ENCODE measurements at places on chromosomes 7 and 10.

DNA sequence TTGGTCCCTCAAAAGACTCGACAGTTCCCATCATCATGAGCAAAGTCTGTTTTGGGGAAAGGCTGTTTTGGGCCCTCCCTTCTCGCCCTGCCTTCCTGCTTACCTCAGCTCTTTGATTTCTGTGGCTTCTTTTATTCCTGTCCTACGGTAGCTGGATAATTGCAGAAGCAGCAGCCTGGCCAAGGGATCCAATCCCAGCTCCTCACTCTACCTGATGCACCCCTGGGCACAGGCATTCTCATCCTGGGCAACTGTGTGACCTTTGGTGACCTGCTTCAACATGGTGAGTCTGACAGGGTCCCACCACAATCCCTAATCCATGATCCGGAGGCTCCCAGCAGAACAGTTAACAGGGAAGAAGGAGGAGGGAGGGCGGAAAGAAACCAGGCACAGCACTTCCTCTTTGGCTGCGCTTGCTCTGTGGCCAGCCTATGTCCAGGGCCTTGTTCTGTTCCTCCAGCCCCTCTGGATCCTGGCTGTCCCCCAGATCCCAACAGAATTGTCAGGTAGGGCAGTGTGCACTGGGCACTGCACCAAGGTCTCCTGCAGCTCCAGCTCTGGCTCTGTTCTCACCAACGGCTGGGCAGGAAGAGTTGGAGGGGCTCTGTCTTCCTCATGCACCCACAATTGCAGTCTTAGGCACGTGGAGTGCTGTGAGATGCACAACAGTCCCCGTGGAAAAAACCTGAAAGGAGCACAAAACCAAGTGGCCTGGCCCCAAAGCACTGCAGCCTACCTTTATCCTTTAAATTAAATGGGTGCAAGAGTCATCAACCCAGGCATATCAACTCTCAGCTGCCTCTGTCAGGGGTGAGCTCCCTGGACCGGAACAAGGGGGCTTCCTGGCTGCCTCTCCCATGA lies 144.4 kb downstream of the PTPN20 start:
- DNase-seq = no peak

- peak; percentile 52 for DNase-seq
Observed at GRCh38 chr7:138886501-138886917, 88.5 kb upstream of the ATP6V0A4 start.

GRCh38 chr7:125278318-125278717 lies 348.7 kb upstream of the POT1 start:
- DNase-seq = no peak

GRCh38 chr7:43693687-43694398 lies 35.5 kb downstream of the COA1 start:
- DNase-seq = peak; percentile 59

DNA sequence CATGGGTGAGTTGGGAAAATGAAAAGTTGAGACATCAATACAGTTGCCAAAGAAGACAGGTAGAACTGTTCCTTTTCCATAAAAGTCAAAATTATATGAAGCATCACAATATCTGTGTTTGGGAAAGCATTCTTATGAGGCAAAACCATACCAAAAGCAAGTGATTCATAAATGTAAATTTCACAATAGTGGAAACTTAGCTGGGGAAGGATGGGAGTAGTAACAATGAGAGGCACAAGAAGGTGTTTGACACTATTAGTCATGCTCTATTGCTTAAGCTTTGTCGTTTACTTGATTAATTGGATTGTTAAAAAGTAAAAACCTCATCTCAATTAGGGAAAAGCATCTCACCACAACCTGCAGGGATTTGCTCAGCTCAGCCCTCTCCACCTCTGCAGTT lies 240.2 kb downstream of the C7orf25 start:
- no peak for DNase-seq

GRCh38 chr10:75070961-75071428 lies 40.5 kb upstream of the SAMD8 start:
- DNase-seq = no peak

DNA sequence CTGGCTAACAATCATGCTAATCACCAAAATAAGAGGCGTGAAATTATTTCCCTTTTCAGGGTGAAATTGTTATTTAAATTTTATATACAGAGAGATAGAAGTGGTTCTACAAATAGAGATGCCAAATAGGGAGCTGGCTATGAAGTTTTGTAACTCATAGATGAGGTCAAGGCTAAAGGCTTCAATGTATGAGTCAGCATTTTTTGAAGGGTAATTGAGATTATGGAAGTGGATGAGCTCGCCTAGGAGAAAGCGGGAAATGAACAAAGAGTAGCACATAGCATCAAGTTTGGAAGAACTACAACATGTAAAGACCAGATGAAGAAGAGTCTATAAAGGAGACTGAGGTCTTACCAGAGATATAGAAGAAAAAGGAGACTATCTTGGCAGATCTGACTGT lies 838.1 kb downstream of the DNAJB9 start:
- no peak for DNase-seq

- DNase-seq = peak; percentile 4
Observed at GRCh38 chr7:110839866-110840265, 251.1 kb upstream of the LRRN3 start.

GRCh38 chr7:129359638-129360037 lies 74.6 kb upstream of the STRIP2 start:
- DNase-seq = no peak

DNA sequence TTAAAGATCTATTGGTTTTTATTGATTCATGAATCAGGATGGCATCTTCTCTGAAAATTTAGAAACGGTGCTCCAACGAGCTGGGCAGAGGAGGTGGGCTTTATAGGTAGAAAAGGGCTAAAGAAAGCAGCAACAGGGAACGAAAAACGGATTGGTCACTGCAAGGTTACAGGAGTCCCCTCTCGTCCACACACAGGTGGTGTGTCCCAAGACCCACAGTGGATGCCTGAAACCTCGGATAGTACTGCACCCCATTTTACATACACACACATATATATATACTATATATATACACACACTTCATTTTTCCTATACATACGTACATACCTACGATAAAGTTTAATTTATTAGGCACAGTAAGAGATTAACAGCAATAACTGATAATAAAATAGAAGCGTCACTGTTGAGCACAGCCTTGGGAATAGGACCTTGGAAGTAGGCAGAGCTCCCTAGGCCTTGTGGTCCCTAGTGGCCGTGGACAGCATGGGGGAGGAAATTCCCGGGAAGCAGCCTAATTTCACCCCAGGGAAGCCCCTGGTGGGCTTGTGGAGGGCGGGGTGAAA lies 737 bp upstream of the NUB1 start:
- DNase-seq = peak; percentile 28

- DNase-seq = no peak
Observed at GRCh38 chr10:96310321-96310669, 6.1 kb downstream of the DNTT start.

DNA sequence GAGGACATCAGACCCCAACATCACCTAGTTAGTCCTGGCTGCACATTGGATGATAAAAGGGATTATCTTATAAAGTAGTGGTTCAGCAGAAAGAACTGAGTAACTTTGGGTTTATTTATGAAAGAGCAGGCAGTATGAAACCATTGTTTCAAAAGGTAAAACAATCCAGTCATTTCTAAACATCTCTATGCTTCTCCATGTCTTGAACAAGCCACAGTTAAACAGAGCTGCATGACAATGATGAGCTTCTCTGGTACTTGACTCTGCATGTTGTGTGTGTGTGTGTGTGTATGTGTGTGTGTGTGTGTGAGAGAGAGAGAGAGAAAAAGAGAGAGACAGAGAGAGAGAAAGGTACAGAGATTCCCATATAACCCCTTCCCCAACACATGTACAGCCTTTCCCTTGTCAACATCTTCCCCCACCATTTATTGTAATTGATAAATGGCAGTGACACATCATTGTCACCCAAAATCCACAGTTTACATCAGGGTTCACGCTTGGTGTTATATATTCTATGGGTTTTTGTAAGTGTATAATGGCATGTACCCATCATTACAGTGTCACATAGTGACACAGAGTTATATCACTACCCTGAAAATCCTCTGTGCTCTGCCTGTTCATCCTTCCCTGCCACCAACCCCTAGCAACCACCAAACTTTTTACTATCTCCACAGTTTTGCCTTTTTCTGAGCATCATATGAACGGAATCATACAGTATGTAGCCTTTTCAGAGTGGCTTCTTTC lies 32.8 kb upstream of the SLC18A3 start:
- DNase-seq = no peak

DNA sequence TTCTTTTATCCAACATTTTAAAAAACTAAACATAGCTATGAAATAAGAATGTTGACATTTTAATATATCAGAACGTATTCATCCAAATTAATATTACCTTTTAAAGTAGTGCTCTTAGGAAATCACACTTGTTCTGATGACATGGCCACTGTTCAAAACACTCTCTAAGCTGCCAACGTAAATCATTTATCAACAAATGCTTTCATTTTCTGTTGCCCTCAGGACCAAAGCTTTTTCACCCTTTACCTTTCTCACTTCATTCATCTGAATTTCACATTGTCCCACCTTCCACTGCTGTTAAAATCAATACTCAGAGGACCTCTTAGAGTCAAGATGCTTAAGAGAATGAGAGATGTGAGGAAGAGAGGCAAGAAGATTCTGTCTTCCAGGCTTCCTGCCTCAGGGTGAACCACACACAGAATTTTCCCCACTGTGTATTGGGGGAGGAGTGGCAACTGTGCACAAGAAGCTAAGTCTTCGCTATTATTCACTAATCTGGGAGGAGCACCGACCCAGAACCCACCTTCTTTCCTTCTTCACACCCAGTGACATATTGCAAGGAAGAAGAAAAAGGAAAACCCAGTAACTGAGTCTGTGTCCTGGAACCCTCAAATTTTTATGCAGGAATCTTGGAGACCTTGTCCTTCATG lies 21.0 kb downstream of the HIBADH start:
- no peak for DNase-seq

DNA sequence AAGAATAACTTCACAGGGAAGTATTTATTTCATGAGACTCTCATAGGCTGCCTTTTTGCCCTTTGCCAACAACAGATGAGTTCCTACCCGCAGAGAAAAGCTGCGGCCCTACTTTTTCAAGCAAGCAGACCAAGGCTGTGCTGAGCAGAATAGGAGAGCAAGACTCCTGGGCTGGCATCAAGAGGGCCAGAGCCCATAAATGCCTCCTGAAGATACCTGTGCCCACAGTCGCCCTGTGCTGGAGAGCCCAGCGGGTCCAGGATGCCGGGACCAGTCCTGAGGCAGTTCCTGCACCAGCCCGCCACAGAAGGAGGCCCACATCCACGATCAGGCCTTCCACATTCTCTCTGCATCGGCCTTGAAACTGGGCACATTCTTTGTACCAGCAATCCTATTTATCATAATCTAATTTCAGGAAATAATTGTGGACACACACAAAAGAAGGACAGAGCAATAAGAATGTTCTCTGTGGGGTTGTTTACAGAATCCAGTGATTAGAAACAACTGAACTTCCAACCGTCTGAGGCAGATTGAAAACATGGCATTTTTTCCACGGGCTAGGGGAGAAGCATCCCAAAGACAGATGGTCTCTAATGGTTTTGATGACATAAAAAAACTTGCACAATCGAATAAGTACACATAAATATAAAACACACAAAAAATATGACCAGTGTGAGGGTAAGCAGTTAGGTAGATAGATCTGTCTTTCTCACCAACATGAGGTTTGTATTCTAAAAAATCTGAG lies 95.6 kb downstream of the CPXM2 start:
- no peak for DNase-seq

- no peak for DNase-seq
Observed at GRCh38 chr10:70472799-70473454, 5.6 kb upstream of the PALD1 start.

GRCh38 chr10:71234970-71235685 lies 22.8 kb downstream of the UNC5B start:
- DNase-seq = peak; percentile 84

- no peak for DNase-seq
Observed at GRCh38 chr10:78781251-78781913, 287.4 kb upstream of the ZMIZ1 start.

Data from hepatic stellate cell (primary cell).